Left renal pelvis (tissue), 4 donors: ENCODE measurements at places on chromosomes 12 and 14. TPM values are rescaled to one million over a fixed set of nuclear protein-coding genes. Genes with fewer than 3 reads are reported as not detected.

DNA sequence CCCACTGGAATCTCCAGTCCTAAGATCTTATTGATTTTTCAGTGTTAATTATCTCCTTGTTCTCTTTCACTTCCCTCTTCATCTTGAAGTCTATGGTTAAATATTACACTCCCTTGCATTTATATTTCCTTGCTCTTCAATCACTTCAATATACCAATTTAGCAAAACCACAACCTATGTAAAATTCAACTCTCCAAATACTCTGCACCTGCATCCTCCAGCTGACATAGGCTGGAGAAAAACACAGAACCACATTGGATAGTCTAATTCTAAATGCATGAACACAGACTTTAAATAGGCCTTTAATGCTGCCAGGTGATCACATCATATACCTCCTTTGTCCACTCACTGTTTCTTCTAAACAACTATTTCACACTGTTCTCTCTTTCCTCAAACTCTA is 253.8 kb upstream of the GARIN6 start:
- DNase-seq, result no peak

DNA sequence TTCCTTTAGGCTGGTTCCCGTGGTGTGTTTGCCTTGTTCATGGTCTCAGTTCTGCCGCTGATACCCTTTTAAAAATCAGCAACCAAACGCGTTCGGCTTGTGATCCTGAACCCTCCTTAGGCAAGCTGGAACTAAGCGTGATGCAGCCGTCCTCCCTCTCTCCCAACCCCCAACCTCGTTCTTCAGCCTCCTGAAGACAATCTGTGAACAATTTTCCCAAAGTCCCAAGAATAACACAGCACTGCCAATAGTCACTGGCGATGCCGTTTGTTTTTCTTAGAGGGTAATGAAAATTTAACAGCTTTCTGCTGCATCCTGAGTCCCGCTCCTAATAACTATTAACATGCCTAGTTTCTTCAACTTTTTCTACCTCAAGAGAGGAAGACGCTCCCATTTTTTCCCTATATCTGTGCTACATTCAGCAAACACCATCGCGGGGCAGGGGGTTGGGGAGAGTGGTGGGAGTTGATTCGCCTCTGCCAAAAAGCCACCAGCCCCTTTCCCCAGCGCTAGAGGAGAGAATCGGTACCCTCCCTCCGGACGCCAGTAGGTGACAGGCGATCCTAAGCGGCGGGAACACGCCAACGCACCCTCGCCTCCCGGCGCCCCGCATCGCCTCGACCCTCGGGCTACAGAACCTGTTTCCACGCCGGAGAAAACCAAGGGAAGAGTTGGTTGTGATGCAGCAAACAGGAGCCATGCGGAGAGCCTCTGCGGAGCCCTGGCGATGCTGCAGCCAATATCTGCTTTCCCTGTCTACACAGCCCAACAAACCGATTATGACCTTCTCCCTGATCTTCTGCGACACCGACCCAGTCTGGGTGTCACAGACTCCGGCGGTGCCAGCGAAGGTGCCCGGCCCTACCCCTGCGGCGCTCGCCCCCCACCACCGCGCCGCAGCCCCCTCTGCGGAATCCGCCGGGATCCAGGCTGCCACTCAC is 752 bp downstream of the PRICKLE1 start:
- DNase-seq, result no peak

- no peak for DNase-seq
Measured at GRCh38 chr12:53739214-53740129, 12.2 kb upstream of the CALCOCO1 start.

GRCh38 chr14:68312884-68313610 is 479.8 kb downstream of the ZFP36L1 start:
- DNase-seq, result no peak

The TAS2R7 gene
- not detected for polyA plus RNA-seq

The TAS2R19 gene
- polyA plus RNA-seq, result 1.4 TPM

The TTC6 gene
- polyA plus RNA-seq, result 0.18 TPM
